ENCODE measurements at places on chromosomes 2 and 18.

DNA sequence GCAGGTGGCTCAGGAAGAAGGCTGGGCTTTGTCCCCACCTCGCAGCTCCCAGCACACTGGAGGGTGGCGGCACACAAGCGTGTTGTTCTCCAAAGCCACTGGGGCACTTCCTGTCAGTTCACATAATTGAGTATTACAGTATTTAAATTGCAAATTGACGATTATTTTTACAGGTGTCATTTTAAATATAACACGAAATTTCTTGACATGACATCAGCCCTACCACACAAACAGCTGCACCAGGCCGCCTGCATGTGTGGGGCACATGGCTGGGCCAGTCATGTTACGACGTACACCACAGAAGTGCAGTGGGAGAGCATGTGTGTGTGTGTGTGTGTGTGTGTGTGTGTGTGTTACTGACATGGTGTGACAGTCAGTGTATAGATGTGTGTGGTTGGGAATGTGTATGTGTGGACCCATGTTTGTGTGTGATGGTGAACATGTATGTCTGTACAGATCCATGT lies 155.6 kb downstream of the TTC32 start:
- DNase-seq = no peak

DNA sequence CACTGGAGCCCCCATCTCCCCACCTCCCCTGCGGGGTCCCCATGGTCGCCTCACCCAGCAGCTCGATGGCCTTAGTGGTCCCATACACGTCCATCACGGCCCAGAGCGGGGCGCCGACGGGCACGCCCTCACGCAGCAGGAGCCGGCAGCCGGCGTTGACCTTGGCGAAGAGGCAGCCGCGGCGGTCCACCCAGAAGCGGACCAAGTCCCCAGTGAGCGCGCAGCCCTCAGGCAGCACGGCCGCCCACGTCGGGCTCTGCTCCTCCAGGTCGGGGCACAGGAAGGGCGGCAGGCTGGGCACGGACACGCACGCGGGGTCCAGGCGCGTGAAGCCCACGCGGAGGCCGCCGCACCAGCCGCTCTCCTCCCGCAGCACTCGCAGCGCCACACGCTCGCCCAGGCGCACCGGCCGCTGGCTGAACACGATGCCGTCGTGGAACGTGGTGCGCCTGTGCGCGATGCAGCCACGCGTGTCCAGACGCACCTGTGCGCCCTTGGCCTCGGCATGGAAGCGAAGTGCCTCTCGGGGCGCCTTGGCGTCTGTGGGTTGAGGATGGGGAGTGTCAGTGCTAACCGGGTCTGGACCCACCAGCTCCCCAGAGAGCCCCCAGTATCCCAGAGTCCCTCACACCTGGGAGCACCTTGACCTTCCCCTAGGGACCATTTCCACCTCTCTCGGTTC lies 4.6 kb downstream of the NEURL3 start:
- DNase-seq = no peak

- no peak for DNase-seq
These were observed 26.0 kb downstream of the SATB2 start for GRCh38 chr2:199431746-199432213.

DNA sequence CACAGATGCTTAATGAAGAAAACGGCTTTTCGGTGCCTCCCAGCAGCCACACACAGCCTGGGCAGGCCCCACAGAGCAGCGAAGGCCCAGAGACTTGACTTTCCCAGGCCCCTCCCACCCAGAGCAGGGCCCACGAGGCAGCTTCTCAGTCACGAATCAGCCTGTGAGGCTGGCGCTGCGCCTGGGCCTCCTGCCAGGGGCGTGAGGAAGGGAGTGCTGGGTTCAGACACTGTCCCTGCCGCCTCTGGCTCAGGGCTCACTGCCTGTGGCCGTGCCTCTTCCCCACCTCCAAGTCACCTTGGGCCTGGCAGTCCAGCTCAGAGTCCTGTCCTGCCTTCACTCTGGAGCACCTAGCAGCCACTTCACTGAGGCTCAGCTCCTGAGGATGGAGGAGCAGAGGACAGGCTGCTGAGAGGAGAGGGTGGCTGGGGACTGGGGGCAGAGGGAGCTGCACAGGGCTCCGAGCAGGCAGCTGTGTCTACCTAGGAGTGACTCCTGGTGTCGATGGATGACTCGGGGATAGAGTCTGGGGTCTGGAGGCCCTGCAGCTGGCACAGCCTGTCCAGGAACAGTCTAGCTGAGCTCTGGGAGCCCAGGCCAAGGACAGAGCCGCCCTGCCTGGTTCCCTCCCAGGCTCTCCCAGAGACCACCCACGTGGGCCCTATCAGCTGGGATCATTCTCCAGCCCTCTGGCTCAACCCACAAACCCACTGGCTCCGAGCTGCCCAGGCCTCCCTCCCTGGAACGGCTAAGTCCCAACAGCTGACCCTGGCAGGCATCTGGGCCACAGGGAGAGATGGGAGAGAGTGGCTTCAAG lies 36.4 kb upstream of the FOSL2 start:
- no peak for DNase-seq

GRCh38 chr2:121129692-121130091 lies 155.3 kb downstream of the TFCP2L1 start:
- DNase-seq = no peak

Measured in NCI-H2171 (cell line).